DMS79 treated with DMSO at 0.1 percent for 48 hours (cell line): ENCODE measurements at places on chromosomes 1 and 21.

- peak; percentile 92 for DNase-seq
These were observed 28.8 kb downstream of the MEF2D start for GRCh38 chr1:156471496-156472490.

GRCh38 chr1:100076319-100076718, 56.4 kb downstream of the SASS6 start:
- no peak for DNase-seq

- DNase-seq = no peak
These were observed 49.8 kb upstream of the GJB5 start for GRCh38 chr1:34705077-34705476.

GRCh38 chr1:46096269-46097148, 35.9 kb downstream of the PIK3R3 start:
- DNase-seq = no peak

- no peak for DNase-seq
These were observed 1012.4 kb downstream of the AMY1C start for GRCh38 chr1:104761961-104762570.

DNA sequence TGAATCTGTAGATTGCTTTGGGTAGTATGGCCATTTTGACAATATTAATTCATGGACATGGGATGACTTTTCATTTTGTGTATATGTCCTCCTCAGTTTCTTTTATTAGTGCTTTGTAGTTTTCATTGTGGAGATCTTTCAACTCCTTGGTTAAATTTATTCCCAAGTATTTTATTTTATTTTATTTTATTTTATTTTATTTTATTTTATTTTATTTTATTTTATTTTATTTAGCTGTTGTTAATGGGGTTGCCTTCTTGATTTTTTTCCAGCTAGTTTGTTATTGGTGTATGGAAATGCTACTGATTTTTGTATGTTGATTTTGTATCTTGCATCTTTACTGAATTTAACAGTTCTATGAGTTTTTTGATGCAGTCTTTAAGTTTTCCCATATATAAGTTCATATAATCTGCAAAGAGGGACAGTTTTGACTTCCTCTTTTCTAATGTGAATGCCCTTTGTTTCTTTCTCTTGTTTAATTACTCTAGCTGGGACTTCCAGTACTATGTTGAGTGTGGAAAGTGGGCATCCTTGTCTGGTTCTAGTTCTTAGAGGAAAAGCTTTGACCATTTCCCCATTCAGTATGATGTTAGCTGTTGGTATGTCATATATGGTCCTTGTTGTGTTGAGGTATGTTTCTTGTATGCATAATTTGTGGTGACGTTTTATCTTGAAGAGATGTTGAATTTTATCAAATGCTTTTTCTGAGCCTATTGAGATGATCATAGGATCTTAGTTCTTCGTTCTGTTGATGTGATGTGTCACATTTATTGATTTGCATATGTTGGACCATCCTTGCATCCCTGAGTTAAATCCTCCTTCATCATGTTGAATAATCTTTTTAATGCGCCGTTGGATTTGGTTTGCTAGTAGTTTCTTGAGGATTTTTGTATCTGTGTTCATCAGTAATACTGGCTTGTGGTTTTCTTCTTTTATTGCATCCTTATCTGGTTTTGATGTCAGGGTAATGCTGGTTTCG, 14.3 kb downstream of the CEPT1 start:
- DNase-seq = no peak

DNA sequence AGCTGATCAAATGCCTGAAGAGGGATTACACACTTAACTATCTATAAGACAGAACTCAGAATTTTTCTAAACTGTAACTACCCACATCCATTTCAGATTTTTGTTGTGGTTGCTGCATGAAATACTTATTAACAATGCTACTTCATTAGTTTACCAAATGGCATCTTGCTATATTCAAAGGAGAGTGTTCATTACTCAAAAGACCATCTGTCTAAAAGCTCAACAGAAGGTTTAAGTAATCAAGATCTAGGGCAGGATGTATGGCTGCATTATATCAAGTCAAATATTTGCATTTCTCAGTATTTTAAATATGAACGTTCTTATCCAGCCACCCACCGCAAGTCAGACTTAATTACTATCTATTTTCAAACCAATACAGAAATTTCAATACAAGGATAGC, 79.9 kb downstream of the SIPA1L2 start:
- no peak for DNase-seq
